Posterior vena cava (tissue), 2 donors: ENCODE measurements at places on chromosomes 3 and 15. TPM values are rescaled to one million over a fixed set of nuclear protein-coding genes. Genes with fewer than 3 reads are reported as not detected.

CCDC9B gene
- 29.2 TPM for total RNA-seq

TMC3 gene
- not detected for total RNA-seq

CLPX gene
- 34.8 TPM for total RNA-seq

GRM7 gene
- total RNA-seq: 1.1 TPM

GABPB1 gene
- 11.6 TPM for total RNA-seq

SLC22A13 gene
- total RNA-seq: 0.48 TPM

CHRNA3 gene
- not detected for total RNA-seq

LRRN1 gene
- 0.65 TPM for total RNA-seq

RBM5 gene
- total RNA-seq: 83.5 TPM

CD276 gene
- 137 TPM for total RNA-seq

MAP3K13 gene
- total RNA-seq: 20.7 TPM

TIGIT gene
- total RNA-seq: 0.48 TPM

CASR gene
- not detected for total RNA-seq

VILL gene
- total RNA-seq: 5.9 TPM

SPINT1 gene
- 1.7 TPM for total RNA-seq

CHST2 gene
- total RNA-seq: 3.4 TPM

MUSTN1 gene
- total RNA-seq: 78.5 TPM

NDUFB4 gene
- total RNA-seq: 101 TPM

MAP6D1 gene
- 1.4 TPM for total RNA-seq

LCTL gene
- total RNA-seq: not detected

MYL3 gene
- total RNA-seq: 3.2 TPM

DISP2 gene
- total RNA-seq: 0.32 TPM

SLC28A2 gene
- total RNA-seq: not detected

IDH3A gene
- 84.2 TPM for total RNA-seq

SLC6A20 gene
- not detected for total RNA-seq
